NCI-H1436 treated with DMSO at 0.1 percent for 48 hours (cell line): ENCODE measurements at places on chromosomes 6 and 20.

- DNase-seq = no peak
Measured at GRCh38 chr6:31204751-31205145, 34.3 kb upstream of the POU5F1 start.

GRCh38 chr6:85360794-85361642, 88.9 kb upstream of the NT5E start:
- no peak for DNase-seq

GRCh38 chr6:148874698-148875293, 128.0 kb downstream of the UST start:
- DNase-seq = no peak

DNA sequence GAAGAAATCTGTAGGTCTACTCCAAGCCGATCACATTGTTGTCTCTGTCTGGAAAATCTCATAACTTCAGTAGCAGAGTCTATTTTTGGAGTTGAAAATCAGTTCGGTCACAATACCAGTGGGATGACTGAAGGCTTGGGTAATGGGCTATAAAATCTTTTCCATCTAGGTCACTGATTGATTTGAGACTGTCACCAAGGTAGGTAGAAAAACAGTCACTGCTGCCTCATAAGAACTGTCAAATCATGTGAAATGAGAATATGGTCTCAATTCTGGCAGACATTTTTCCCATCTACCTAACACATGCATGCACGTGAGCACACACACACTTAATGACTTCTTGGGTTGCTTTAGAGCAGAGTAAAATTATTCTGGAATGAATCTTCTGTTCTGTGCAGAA, 1162.8 kb upstream of the CITED2 start:
- DNase-seq = no peak

DNA sequence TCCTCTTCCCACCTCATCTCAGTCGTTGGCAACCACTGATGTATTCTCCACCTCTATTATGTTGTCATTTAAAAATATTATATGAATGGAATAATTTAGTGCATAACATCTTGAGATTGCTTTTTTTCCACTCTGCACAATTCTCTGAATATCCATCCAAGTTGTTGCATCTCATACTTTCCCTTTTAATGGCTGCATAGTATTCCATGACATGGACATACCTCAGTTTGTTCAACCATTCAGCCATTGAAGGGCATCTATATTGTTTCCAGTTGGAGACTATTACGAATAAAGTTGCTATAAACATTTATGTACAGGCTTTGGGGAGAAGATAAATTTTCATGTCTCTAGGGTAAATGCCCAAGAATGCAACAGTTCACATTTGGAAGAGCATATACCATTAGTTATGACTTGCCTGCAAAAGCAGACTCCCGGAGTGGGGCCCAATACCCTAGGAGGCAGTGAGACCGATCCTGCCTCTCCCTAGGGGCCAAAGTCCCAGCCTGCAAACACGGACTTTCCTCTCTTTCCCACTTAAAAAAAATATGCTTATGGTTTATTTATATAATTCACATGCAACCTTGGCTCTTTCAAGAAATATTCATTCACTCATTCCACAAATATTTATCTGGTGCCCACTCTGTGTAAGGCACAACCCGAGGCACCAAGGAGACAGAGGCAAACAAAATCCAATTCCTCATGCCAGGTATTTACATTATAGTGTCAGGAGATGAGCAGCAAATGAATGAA, 227.0 kb upstream of the PMEPA1 start:
- no peak for DNase-seq

DNA sequence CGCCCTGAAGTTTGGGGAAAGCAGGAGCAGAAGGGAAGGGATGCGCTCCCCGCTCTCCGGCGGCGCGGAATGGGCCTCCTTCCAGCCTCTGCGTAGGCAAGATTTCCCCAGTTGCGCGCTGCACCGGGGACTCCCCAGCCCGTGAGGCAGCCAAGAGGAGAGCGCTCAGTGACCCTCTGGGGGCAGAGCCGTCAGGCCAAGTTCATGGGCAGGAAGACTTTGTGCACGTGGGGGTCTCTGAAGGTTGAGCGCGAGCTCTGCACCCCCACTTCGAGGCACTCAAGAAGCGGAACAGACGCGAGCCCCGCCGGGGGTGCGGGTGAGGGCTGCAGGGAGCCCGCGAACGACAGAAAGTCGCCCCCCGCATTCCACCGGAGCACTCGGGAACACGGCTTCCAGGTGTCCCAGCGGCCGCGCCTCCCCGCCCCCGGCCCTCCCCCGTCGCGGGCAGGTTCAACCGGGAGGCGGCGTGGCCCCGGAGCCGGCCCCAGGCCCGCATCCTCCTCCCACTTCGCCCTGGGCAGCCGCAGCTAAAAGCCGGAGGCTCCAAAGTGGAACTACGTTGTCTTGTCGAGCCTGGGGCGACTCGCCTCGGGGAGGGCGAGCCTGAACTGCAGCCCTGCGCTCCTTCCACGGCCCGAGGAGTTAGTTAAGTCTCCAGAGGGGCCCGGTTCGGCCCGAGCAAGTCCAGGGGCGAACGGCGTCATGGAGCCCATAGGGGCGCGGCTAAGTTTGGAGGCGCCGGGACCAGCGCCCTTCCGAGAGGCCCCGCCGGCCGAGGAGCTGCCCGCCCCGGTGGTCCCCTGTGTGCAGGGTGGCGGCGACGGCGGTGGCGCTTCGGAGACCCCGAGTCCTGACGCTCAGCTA, at the start of gene PPP1R3G:
Gene PPP1R3G (plus strand): TSS at position 561 of the 867 bp plus-strand sequence. CDS start 145 bp downstream, at position 706.
- DNase-seq = no peak

GRCh38 chr20:19321176-19321575, 108.7 kb downstream of the SLC24A3 start:
- DNase-seq = no peak

DNA sequence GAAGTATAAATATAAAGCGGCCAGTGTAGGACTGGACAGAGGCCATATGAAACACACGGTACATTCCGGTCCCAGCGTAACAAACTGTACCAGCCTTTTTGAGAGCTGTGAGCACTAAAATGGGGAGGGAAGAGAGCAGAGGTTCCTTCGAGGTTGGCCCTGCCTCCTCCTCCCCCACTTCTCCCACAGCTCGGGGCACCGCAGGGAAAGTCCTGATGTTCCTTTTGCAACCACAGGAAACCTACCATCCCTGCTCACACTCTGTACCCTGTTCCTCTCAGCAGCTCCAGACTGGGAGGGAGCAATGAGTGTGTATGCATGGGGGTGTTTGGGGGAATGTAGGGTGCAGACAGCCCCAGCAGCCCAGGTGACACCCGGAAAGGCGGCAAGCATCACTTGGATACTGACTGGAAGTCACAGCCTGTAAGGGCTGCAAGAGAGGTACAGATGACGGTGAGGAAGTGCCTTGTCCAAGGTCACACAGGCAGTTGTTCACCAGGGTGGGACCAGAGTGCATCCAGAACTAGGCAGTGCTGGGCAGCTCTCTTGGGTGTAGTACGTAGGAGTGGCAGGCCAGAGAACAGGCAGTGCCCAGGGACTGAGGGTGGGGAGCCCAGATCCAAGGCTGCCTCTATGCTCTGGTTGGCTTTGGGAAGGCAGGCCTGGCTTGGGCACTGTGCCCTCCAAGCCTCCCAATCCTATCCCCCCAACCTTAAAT, 11.0 kb upstream of the ARMC12 start:
- DNase-seq = no peak

- DNase-seq = no peak
Measured at GRCh38 chr6:168210239-168211105, 109.1 kb downstream of the DACT2 start.

GRCh38 chr6:69792292-69792691, 4.5 kb downstream of the LMBRD1 start:
- no peak for DNase-seq

DNA sequence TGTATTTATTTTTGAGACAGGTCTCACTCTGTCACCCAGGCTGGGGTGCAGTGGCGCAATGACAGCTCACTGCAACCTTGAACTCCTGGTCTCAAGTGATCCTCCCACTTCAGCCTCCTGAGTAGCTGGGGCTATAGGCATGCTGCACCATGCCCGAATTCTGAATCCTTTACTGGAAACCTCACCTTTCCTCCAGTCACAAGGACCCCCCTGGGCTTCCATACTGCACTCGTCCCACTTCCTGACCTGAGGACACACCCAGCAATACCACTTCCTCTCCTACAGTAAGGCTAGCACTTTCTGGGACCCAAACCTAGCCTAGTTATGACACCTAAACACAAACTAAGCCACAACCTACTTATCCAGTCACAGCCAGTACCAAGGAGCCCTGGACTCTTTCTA, 68.2 kb downstream of the FAM217A start:
- no peak for DNase-seq

DNA sequence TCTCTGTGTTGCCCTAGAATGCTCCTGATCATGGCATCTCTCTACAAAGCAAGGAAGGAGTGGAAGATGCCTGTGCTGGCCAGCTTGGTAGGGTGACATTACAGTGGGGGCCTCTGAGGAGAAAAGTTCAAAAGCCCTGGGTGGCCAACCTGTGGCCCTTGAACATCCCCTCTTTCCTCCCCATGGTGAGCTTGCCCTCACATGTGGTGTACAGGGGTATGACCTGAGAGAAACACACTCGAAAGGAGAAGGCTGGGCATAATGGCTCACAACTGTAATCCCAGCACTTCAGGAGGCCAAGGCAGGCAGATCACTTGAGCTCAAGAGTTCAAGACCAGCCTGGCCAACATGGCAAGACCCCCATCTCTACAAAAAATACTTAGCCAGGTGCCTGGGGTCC, 36.6 kb upstream of the SCAF8 start:
- DNase-seq = no peak

DNA sequence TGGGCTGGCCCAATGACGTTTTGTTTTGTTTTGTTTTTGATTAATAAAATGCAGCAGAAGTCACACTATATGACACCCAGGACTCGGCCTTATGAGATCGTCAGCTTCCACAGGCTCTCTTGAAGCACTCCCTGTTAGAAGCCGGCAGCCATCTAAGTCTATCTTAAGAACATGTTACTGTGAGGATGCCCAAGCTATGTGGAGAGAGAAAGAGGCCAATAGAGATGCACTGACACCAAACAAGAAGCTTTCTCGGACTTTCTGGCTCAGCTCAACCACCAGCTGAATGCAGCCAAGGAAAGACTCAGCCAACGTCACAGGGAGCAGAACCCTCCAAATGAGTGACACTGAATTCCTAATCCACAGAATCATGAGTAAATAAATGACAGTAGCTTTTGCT, 14.0 kb downstream of the SGK1 start:
- no peak for DNase-seq

GRCh38 chr20:16020971-16021370, 552.3 kb downstream of the KIF16B start:
- no peak for DNase-seq

DNA sequence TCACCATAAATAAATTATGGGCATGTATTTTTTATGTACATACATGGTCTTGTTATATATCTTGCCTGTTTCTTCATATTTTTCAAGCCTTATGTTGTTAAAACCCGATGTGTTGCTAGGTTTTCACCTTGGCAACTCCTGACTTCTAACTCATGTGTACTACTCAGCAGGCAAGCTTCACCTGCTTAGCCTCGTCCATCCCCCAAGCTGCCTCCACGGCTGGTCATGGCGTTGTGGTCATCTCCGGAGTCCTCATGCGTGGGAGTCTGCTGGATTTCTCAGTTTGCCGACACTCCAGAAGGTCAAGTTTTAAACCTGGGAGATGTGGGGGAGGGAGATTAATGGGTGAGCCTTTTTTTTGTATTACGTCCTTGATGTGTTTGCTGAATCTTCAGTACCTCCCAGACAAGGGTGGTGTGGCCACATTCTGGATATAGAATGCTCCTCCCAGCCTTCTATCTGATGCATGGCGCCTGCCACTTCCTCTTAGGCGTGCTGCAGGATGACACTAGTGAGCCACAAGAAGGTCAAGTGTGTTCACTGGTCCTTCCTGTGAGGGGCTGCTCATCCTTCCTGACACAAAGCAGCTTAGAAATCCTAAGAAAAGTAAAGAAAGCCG, 26.6 kb upstream of the EDN3 start:
- no peak for DNase-seq

DNA sequence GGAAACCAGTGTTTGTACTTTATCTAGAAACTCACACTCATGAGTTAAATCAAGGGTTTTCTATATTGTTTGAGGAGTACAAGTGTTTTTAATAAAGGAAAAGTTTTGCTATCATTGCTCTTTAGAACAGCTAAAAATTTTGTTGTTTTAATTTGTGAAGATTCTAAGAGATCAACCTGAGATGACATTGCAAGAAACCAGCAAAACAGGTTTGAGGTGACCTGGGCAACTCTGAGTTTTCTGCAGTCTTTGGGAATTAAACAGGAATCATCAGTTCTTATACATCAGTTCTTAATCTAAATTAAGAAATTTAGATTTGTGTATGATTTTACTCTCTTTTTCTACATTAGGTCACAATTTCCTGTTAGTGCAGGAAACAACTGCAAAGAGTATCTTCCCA, 114.5 kb downstream of the JAG1 start:
- no peak for DNase-seq

DNA sequence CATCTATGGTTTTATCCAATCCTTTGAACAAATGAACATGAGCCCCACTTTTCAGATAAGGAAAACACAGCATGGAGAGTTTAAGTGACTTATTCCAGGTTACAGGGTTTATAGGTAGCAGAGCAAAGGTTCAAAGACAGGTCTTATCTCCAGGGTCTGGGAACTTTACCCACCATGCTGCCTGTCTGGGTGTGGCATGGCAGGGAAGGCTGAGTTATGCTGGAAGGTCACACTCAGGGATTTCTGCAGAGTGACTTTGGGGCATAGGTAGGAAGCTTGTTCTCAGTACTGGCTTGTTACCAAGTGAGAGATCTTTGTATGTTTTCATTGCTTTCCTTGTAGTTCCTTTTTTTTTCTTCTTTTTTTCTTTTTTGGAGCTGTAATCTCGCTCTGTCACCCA, 1.8 kb downstream of the ZNF831 start:
- DNase-seq = no peak

DNA sequence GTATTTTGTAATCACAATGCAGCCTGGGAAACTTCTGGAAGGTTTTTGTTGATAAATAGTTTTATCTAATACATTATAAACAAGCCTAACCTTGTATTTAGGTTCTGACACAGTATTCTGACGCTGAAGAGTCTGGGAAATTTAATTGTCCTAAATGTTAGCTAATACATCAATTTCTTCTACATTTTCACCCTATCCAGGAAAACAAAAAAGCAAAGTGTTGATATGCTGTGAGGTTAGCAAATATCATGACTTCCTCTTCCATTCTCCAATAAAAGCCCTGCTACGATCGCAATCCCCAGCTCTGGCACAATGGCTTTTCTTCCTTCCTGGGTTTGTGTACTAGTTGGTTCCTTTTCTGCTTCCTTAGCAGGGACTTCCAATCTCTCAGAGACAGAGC, at the start of gene C6orf58:
Gene C6orf58 (plus strand): TSS at position 301 of the 400 bp plus-strand sequence. CDS start 12 bp downstream, at position 313.
- no peak for DNase-seq

DNA sequence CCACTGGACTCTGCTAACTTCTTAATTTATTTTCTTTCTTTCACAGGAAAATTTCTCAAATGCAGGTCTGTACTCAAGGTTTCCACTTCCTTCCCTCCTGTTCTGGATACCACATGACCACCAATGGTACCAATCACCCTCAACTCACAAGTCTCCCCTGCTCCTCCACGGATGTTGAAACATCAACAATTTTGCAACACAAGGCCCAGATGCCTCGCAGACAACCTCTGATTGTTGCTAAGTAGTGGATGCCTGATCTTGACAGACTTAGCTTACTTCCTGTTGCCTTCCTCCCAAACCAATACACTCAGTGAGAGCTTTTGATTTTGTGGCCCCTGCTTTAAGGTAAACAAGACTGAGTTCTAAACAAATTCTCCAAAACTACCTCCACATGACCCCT, 146.6 kb downstream of the FRK start:
- DNase-seq = no peak
